ENCODE measurements at places on chromosomes 3 and 15.

DNA sequence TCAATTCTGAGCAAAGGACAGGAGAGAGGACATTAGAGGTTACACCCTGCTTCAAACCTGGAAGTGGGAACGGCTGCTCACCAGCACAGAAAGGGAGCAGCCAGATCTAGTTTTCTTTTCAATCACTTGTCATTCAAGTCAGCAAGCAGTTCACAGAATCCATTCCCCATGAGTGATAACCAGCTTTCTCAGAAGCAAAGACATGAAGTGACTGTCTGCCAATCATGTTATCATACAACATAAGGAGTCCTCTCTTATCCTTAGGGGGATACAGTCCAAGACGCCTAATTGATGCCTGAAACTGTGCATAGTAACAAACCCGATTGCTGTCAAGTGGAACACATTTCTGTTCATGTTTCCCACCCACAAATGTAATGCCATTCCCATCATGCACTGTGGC lies 54.7 kb downstream of the FAM98B start:
- no peak for DNase-seq

GRCh38 chr3:96986241-96986640 lies 171.8 kb downstream of the EPHA6 start:
- no peak for DNase-seq

DNA sequence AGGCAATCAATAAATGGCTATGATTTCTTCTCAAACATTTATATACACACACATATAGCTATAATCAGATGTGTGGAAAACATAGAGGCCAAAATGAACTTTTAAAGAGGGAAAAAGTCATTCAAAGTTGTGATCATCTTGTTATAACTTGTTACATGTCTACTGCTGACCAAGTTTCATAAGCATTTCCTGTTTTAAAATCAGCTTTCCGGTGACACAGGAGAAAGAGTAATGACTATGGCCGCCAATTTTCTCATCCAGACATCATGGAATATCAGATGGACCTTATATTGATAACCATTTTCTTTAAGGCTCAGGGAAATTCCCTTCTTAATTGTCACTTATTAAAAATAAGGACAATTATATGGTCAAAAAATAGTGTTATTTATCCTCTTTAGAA lies 71.7 kb upstream of the AGTR1 start:
- no peak for DNase-seq

- DNase-seq: no peak
Observed at GRCh38 chr3:48370333-48370713, 1.7 kb upstream of the FBXW12 start.

DNA sequence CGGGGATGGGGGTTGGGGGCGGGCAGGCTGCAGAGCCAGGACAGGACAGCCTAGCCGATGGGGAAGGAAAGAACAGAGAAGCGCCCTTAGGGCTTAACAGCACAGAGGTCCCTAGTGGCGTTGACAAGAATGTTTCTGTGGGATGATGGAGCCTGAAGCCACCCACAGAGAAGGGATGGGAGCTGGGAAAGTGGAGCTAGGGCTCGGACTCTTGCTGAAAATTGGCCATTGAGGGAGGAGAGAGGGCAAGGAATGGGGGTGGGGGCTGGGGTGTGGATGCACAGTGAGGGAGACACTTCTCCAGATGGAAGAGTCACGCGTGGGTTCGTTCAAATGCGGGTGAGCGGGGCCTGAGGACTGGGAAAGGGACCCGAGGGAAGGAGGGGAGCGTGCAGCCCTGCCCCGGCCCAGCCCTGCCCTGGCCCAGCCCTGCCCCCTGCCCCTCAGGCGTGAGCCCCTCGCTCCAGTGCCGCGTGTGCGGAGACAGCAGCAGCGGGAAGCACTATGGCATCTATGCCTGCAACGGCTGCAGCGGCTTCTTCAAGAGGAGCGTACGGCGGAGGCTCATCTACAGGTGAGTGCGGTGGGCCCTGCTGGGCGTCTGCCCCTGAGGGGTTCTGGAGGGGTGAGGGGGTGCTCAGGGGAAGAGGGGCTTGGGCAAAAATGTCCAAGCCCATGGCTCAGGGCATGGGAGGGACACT lies 832 bp downstream of the NR2E3 start:
- DNase-seq: no peak

DNA sequence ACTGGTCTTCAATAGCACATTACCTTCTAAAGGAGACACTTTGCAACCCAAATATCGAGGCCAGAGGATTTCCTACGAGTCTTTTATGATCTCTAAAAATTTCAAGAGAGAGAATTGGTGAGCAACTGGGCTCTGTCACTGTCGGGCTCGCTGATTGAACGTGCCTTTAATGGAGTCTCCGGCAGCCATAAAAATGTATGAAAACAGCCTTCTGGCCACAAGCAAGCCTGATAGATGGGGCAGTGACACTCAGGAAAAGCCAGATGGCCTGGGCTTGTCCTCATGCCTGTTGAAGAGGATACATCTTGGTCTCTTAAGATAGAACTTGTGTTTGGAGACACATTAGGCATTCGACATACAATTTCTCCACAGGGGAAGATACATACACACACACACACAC lies 419.5 kb upstream of the PROK2 start:
- no peak for DNase-seq

GRCh38 chr3:160103397-160103796 lies 114.8 kb downstream of the IL12A start:
- no peak for DNase-seq

DNA sequence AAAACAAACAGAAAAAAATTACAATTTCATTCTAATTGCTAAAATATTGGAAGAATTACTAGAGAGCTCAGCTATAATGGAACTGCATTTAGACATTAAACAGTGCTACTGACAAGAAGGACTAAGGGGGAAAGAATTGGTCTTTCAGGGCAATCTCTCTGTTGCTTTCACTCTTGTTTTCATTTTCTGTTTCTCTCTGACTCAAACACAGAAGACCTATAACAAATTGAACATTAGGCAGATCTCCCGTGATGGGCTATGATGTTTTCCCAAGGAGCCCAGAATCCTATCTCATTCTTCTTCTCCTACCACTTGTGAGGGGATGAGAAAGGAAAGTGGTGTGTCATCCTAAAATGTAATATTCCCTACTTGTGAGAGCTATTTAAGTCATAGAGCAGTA lies 358.0 kb upstream of the TGFBR2 start:
- no peak for DNase-seq

GRCh38 chr15:58699769-58700168 lies 49.7 kb downstream of the ADAM10 start:
- DNase-seq: no peak

DNA sequence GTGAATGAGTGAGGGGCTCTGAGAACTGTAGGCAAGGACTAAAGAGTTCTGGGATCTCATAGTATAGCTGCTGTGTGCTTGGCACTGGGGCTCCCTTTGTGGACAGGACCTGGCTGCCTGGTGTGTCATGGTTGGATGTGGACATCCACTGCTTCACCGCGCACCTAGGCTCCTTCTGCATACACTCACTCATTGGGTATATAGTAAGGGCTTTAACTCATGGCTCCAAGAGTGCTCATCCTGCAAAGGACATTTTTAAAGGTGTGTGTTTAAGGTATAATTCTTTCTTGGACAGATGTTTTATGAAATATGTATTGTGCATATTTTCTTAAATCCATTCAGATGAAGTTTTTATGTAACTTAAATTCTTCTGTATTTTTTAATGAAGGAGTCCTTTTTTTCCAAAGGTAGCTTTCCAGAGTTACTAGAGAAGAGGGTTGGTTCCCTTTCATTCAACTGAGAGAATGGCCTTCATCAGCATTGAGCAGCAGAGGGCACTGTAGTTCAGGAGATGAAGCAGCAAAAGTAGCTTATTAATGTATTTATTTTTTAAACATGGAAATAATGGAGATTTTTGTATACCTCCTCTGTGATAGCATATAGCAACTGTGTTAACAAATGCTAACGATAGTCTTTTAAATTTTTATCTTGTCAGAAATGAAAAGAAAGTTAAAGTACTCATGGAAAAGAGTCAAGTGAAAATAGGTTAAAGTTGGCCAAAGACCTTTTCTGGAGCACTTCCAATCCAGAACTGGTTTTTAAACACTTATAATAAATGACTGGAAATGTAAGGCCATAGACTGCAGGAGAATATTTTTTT lies 25.2 kb downstream of the OXNAD1 start:
- DNase-seq: peak; percentile 27

DNA sequence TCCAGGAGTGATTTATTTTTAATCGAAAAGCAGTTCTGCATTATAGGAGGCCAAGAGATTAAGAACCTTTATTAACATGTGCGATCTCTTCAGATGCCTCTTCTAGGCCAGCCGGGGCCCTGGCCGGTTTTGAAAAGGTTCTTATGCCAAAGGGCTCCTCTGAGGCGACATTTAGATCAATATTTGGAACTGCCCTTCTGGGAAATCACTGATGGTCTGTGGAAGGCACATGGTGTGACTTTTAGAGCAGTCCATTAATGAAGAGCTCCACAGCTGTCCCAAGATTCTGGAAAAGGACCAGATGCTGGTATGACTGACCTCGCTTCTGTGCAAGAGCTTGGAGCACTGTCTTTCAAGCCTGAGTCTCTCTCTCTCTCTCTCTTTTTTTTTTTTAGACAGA lies 19.7 kb downstream of the MGLL start:
- DNase-seq: no peak

GRCh38 chr3:41418961-41419691 lies 219.8 kb downstream of the CTNNB1 start:
- no peak for DNase-seq
